Pancreas (tissue), 10 donors: ENCODE measurements at places on chromosomes 6 and 20. TPM values are rescaled to one million over a fixed set of nuclear protein-coding genes. Genes with fewer than 3 reads are reported as not detected.
A peak's percentile ranks its signal among the peaks of the same experiment; 100 is the strongest.

- no peak for DNase-seq
Measured at GRCh38 chr6:163756079-163756478, 341.6 kb downstream of the QKI start.

Gene FERMT1
- polyA plus RNA-seq = 2.5 TPM

Gene TP53TG5
- not detected for polyA plus RNA-seq

DNA sequence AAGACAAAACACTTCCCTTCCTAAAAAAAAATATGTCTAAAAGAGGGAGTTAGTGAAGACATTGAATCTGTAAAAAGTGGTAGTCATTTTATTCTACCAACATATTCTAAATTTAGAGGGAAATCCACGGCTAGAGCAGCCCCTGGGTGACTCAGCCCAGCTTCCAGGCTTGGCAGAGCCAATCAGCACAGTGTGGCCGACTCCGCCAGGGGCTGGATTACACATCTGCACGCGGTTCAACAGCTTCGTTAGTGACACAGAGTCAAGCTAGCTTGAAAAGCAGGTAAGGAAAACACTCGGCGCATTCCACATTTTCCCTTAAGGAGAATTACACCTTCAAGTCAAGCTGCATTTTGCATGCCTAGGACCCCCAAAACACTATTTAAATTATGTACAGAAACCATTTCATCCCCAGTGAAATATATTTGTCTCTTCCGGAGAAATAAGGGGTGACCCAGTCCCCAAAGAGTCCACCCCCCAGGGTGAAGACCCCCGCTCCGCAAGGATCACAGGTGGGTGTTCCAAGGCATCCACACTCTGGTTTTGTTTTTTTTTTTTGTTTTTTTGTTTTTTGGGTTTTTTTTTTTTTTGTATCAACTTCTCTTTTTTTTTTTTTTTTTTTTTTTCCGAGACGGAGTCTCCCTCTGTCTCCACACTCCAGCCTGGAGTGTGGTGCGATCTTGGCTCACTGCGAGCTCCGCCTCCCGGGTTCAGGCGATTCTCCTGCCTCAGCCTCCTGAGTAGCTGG, 58.4 kb upstream of the ARID1B start:
- peak; percentile 59 for DNase-seq

DNA sequence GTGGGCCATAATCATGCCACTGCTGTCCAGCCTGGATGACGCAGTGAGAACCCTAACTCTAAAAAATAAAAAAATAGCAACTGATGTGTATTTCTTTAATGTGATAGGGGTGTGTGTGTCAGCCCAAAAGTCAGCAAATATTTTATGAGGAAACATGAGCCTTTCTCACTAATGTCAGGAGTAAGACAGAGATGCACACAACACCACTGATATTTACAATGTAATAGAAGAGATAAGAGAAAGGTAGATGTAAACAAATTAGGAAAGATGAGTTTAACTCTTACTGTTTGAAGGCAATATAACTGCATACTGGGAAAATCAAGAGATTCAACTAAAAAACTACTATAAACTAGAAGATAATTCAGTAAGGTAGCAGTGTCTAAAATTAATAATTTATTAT, 100.0 kb upstream of the BEND3 start:
- no peak for DNase-seq
